ENCODE measurements at places on chromosomes 16 and 17. TPM values are rescaled to one million over a fixed set of nuclear protein-coding genes. Genes with fewer than 3 reads are reported as not detected.
A peak's percentile ranks its signal among the peaks of the same experiment; 100 is the strongest.

CHRNE gene
- total RNA-seq: 3.2 TPM

GRCh38 chr17:44077595-44077909 is 7.0 kb downstream of the G6PC3 start:
- no peaks in the 10 kb centered on the region for H3K4me1 ChIP-seq
- no peak overlapping the region for H3K27ac ChIP-seq
- DNase-seq: no peak
- no peaks in the 10 kb centered on the region for H3K27me3 ChIP-seq
- peaks cover 52% of the 10 kb centered on the region for H3K36me3 ChIP-seq

- no peak overlapping the region for H3K27ac ChIP-seq
- peak overlapping the region; percentile 66 for H3K4me3 ChIP-seq
- H3K36me3 ChIP-seq: no peaks in the 10 kb centered on the region
- no peak for DNase-seq
- H3K27me3 ChIP-seq: no peaks in the 10 kb centered on the region
Measured at GRCh38 chr16:67967958-67968399, 458 bp downstream of the SLC12A4 start.

DNA sequence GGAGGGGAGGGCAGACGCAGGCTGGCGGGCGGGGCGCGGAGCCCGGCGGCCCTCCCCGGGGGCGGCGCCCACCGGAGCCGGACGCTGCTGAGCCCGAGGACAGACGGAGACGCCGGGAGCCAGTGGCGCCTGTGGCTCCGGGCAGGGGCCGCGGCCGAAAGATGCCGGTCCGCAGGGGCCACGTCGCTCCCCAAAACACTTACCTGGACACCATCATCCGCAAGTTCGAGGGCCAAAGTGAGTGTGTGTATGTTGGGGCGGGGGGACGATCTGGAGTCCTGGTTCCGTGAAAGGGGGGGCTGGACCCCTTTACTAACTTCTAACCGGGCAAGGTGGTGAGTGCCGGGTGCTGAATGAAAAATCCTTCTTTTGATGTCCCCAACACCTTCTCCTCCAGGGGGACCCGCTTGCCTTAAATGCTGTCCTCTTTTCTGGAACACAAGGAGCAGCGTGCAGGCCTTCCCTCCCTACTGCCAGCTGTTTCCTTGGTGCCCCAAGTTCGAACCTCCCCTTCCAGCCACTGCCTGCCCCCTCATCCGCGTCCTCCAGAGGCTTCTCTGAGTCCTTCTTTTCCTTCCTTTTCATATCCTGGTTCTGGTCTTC is at the start of gene KCNH6:
Gene KCNH6, plus strand, starts transcription at position 106 of the 603 bp plus-strand sequence. Its CDS starts 56 bp downstream, at position 162.
- H3K4me1 ChIP-seq: peaks cover 5% of the 10 kb centered on the region
- H3K36me3 ChIP-seq: no peaks in the 10 kb centered on the region
- no peak within 1 kb of the TSS for H3K4me3 ChIP-seq
- no peak for DNase-seq
- H3K27me3 ChIP-seq: peaks cover 18% of the 10 kb centered on the region

RND2 gene
- total RNA-seq: 0.27 TPM

CDK5R1 gene
- 22.5 TPM for total RNA-seq
